ENCODE measurements at places on chromosomes 5 and 9.

DNA sequence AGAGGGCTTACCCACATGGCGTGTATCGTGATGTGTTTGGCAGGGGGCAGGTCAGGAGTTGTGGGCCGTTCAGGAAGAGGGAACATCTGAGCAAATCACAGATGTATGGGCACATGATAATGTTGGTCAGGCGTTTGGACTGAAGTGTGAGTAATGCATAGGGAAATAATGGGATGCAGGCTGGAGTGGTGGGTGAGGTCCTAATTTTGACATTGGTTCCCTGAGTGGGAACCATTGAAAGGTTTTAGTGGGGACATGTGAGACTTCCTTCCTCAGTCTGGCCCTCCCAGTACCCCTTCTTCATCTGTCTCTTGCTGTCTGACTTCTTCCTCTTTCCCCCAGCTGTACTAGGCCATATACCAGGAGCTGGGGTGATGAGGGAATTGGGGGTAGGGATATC, 7.6 kb downstream of the OTULIN start:
- DNase-seq: no peak

DNA sequence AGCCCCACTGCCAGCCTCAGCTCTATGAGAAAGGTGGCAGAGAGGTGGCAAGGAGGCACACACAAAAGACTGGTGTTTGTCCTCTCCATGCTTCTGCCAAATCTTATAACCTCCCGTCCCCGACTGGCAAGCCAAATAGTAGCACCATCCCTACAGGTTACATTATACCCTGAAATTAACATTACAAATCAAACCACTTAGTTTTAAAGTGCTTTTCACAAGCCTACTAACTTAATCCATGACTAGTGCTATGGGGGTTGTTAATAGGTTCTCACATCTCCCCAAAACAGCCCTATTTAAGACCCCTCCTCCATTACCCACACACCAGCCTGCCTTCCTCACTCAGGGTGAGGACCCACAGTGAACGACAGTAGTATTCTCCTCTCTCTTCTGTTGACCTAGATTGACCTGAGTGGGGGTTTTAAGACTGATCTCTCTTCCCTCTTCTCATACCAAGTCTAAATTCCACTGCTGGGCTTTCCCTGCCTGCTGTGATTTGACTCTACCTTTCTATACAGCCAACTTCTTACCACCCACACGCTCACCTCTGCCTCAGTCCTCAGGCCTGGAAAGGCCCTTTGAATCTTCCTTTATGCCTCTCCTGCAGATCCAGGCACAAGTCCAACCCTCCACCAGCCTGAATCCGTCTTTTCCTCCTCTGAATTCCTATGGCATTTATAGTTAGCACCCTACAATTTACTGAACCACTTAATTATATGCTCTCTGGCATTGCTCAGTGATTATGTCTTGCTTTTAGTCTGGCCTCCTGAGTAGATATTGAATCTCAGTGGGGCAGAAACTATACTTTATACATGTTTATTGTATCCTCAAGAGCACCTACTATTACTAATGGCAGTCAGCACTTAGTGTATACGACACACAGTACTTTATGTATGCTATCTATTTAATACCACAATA, 116.1 kb downstream of the TMEM174 start:
- DNase-seq: no peak

DNA sequence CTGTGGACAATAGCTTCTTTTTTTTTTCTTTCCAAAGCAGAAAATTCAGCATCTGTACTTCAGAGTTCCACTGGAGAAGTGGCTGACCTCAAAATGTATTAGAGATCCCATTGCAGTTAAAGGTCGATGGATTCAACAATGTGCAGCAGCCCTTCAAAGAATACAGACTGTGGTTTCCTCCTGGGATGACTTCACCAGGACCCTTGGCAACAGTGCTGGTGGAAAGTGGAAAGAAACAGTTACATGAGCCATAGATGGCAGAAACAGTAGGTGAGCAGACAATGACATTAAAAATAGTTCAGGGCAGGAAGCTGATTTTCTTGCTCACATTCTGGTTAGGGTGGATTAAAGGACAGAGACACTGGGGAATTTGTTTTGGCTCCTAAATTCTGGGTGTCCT, 62.4 kb downstream of the SLC28A3 start:
- no peak for DNase-seq

GRCh38 chr9:89742660-89743059, 137.8 kb downstream of the GADD45G start:
- DNase-seq: peak; percentile 9

Data from CD4-positive, alpha-beta T cell treated with Interleukin-4 for 1 hour (primary cell).